ENCODE measurements at places on chromosomes 7 and 10. TPM values are rescaled to one million over a fixed set of nuclear protein-coding genes. Genes with fewer than 3 reads are reported as not detected.

- no peak for DNase-seq
Observed at GRCh38 chr7:14184292-14184864, 194.9 kb upstream of the ETV1 start.

- DNase-seq: no peak
Observed at GRCh38 chr7:46259947-46260346, 338.9 kb upstream of the IGFBP3 start.

The GATA3 gene
- 0.10 TPM for total RNA-seq

DNA sequence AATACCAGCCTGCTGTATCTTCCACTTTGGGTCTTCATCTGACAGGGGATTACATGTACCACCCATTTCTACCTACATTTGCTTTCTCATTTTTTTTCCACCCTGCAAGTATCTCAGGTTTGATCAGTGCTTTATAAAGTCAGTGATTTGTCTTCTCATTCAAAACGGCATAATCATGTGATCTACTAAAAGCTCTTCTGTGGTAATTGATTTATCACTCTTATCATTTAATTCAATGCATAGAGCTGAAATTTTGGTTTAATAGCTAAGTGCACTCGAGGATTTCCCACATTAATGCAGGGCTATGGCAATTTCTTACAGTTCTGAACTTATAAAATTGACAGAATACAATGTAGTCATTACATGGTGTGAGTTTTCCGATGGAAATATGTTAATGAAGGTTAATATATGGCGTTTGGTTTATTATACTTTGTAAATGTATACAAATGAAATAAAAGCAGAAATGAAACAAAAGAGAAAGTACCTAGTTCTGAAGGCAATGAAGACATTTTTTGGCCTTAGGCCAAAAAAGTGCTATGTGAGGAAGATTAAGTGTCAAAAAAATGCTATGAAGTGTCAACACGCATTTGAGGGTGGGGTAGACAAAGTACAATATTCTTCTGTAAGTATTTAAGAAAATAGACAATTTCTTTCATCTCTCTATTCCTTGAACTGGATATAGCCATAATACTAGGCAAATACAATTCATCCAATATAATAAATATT lies 457.3 kb downstream of the ETV1 start:
- no peak for DNase-seq

- no peak for DNase-seq
Observed at GRCh38 chr10:77261146-77261545, 376.5 kb downstream of the KCNMA1 start.

DNA sequence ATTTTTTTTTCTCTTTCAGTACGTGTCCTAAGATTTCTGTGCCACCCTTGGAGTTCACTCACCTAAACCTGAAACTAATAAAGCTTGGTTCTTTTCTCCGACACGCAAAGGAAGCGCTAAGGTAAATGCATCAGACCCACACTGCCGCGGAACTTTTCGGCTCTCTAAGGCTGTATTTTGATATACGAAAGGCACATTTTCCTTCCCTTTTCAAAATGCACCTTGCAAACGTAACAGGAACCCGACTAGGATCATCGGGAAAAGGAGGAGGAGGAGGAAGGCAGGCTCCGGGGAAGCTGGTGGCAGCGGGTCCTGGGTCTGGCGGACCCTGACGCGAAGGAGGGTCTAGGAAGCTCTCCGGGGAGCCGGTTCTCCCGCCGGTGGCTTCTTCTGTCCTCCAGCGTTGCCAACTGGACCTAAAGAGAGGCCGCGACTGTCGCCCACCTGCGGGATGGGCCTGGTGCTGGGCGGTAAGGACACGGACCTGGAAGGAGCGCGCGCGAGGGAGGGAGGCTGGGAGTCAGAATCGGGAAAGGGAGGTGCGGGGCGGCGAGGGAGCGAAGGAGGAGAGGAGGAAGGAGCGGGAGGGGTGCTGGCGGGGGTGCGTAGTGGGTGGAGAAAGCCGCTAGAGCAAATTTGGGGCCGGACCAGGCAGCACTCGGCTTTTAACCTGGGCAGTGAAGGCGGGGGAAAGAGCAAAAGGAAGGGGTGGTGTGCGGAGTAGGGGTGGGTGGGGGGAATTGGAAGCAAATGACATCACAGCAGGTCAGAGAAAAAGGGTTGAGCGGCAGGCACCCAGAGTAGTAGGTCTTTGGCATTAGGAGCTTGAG lies at the start of gene CFTR:
Gene CFTR, plus strand, starts transcription at position 801 of the 830 bp plus-strand sequence. CDS start 70 bp downstream, outside the sequence.
- no peak for DNase-seq

GRCh38 chr7:77479536-77480088 lies 57.5 kb upstream of the PTPN12 start:
- no peak for DNase-seq

The NEUROG3 gene
- total RNA-seq: not detected

- DNase-seq: peak; percentile 9
Observed at GRCh38 chr7:23012908-23013714, 819 bp downstream of the HYCC1 start.

Data from spinal cord (tissue), 10 donors.